ENCODE measurements at places on chromosomes 12 and 14. TPM values are rescaled to one million over a fixed set of nuclear protein-coding genes. Genes with fewer than 3 reads are reported as not detected.
A peak's percentile ranks its signal among the peaks of the same experiment; 100 is the strongest.

DNA sequence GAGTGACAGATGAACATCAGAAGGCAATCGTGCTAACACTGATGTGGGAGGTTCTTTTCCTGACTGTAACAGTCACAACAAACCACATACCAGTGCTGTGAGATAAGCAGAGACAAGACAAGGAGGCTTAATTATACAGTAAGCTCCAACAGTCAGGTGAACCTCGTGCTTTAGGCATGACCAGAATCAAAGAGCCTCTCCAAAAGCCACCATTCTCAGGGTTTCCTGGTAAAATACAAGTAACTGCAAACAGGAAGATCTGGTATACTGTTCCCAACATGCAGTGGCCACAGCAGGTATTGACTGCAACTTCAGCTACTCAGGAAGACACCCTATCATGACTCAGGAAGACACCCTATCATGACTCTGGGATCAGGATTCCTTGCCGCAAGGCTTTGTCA lies 47.3 kb upstream of the GTF2A1 start:
- no peak overlapping the region for H3K27ac ChIP-seq
- H3K27me3 ChIP-seq = no peaks in the 10 kb centered on the region
- no peak overlapping the region for H3K4me3 ChIP-seq
- no peaks in the 10 kb centered on the region for H3K4me1 ChIP-seq

Gene SERPINA5
- not detected for total RNA-seq

DNA sequence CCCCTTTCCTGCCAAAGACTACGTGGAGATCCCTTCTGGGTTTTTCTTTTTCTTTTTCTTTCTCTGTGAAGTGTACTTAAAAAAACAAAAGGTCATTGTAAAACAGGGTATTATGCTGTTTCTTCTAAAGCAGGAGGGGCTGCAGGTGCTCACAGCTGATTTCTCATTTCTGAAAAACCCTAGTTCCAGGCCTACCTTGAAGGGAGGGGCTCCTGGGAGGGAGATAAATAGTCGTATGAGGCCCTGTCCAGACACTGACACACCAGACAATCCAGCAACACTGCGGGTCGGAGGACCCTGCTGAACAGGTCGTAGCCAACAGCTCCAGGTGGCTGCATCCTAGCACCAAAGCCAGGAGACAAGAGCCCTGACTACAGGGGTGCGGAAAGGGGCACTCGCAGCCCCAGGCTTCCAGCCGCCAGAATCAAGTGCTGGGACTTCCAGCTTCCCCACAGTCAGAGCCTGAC lies 41.1 kb downstream of the PSMA6 start:
- H3K4me3 ChIP-seq = no peak overlapping the region
- H3K36me3 ChIP-seq = no peaks in the 10 kb centered on the region
- H3K27ac ChIP-seq = peak overlapping the region; percentile 85
- DNase-seq = no peak

Gene GSC
- total RNA-seq = not detected

GRCh38 chr12:47147739-47148138 lies 68.0 kb upstream of the AMIGO2 start:
- no peaks in the 10 kb centered on the region for H3K4me1 ChIP-seq
- H3K27me3 ChIP-seq = no peaks in the 10 kb centered on the region
- H3K4me3 ChIP-seq = no peak overlapping the region
- DNase-seq = no peak

- H3K27ac ChIP-seq = no peak overlapping the region
- DNase-seq = no peak
- no peaks in the 10 kb centered on the region for H3K36me3 ChIP-seq
- H3K4me3 ChIP-seq = no peak overlapping the region
- H3K27me3 ChIP-seq = no peaks in the 10 kb centered on the region
These were observed 128.2 kb upstream of the NOS1 start for GRCh38 chr12:117489671-117490070.

DNA sequence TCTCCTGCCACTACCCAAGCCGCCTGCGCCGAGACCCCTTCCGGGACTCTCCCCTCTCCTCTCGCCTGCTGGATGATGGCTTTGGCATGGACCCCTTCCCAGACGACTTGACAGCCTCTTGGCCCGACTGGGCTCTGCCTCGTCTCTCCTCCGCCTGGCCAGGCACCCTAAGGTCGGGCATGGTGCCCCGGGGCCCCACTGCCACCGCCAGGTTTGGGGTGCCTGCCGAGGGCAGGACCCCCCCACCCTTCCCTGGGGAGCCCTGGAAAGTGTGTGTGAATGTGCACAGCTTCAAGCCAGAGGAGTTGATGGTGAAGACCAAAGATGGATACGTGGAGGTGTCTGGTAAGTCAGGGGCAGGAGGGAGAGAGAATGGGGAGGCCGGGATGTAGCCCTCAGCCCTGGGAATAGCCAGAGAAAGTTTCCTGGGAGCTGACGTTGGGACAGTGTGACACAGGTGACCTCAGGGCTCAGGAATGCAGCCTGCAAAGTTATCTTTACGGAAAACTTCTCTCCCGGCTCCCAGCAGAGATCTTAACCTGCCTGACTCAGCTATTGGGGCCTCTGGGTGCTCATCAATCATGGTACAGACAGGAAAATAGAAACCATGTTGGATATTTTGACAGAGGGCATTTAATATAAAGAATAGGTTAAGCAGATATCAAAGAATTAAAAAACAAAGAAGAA lies 747 bp downstream of the HSPB8 start:
- no peaks in the 10 kb centered on the region for H3K27me3 ChIP-seq
- peak overlapping the region; percentile 31 for H3K4me3 ChIP-seq
- no peaks in the 10 kb centered on the region for H3K36me3 ChIP-seq
- H3K27ac ChIP-seq = peak overlapping the region; percentile 88

Gene E2F7
- total RNA-seq = 3.0 TPM

Gene KLHL33
- total RNA-seq = not detected

Gene SRRM4
- total RNA-seq = not detected

GRCh38 chr12:22447223-22447622 lies 97.1 kb downstream of the C2CD5 start:
- H3K4me1 ChIP-seq = no peaks in the 10 kb centered on the region
- no peaks in the 10 kb centered on the region for H3K27me3 ChIP-seq
- H3K36me3 ChIP-seq = no peaks in the 10 kb centered on the region
- no peak for DNase-seq
- H3K27ac ChIP-seq = no peak overlapping the region
- no peak overlapping the region for H3K4me3 ChIP-seq

Gene KRT75
- not detected for total RNA-seq

DNA sequence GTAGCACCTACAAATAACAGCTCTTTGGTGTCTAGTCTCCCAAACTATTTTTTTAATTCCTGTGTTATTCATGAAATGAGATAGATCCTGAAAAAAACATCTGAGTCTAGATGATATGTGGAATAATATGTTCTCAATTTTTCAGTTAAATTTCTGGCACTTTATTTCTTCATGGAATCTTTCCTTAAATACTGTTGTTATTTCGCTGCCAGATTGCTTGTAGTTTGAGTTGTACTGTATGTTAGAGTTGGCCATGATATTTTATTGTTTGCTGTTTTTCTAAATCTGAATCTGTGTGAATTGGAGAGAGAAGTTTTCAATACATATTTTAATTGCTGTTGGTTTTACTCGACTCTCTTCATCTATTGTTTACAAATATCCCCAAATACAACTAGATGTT lies 500.5 kb downstream of the EGLN3 start:
- H3K36me3 ChIP-seq = no peaks in the 10 kb centered on the region
- H3K27me3 ChIP-seq = no peaks in the 10 kb centered on the region
- no peak overlapping the region for H3K27ac ChIP-seq
- H3K4me1 ChIP-seq = no peaks in the 10 kb centered on the region
- no peak overlapping the region for H3K4me3 ChIP-seq
- no peak for DNase-seq

- H3K36me3 ChIP-seq = no peaks in the 10 kb centered on the region
- no peaks in the 10 kb centered on the region for H3K4me1 ChIP-seq
- H3K4me3 ChIP-seq = no peak overlapping the region
- no peak overlapping the region for H3K27ac ChIP-seq
- H3K27me3 ChIP-seq = no peaks in the 10 kb centered on the region
- DNase-seq = no peak
These were observed 145.7 kb upstream of the ALG10 start for GRCh38 chr12:33876618-33877017.

Gene CD163L1
- total RNA-seq = 194 TPM

DNA sequence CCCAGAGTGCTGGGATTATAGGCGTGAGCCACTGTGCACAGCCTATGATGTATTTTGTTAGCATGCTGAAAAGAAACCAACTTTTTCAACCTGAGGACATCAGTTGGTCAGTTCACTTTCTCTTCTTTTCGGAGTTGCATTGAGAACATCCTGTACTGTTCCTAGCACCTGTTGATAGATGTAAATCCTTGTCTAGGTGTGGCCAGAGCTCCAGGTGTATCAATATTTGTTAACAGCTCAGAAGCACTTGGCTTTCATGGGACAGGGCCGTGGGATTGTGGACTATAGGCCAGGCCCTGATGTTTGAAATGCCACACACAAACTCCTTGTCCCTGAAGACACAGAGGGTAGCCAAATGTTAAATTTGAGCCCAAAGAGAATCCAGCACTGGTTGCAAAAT lies 14.9 kb downstream of the HCAR2 start:
- H3K36me3 ChIP-seq = no peaks in the 10 kb centered on the region
- no peak overlapping the region for H3K4me3 ChIP-seq
- no peak for DNase-seq
- H3K27me3 ChIP-seq = no peaks in the 10 kb centered on the region
- no peak overlapping the region for H3K27ac ChIP-seq

- H3K27ac ChIP-seq = no peak overlapping the region
- H3K4me1 ChIP-seq = peaks cover 6% of the 10 kb centered on the region
- H3K36me3 ChIP-seq = no peaks in the 10 kb centered on the region
These were observed 40.2 kb upstream of the FBRSL1 start for GRCh38 chr12:132449565-132450417.

GRCh38 chr14:34036319-34036766 lies 85.5 kb upstream of the EGLN3 start:
- peak overlapping the region; percentile 84 for H3K27ac ChIP-seq
- no peak for DNase-seq
- H3K4me3 ChIP-seq = no peak overlapping the region
- no peaks in the 10 kb centered on the region for H3K36me3 ChIP-seq
- H3K27me3 ChIP-seq = no peaks in the 10 kb centered on the region
- no peaks in the 10 kb centered on the region for H3K4me1 ChIP-seq

Gene GARIN6
- not detected for total RNA-seq

Gene PZP
- not detected for total RNA-seq

GRCh38 chr12:79250960-79251755 lies 386.6 kb downstream of the SYT1 start:
- no peak overlapping the region for H3K4me3 ChIP-seq
- H3K36me3 ChIP-seq = no peaks in the 10 kb centered on the region
- no peak for DNase-seq

DNA sequence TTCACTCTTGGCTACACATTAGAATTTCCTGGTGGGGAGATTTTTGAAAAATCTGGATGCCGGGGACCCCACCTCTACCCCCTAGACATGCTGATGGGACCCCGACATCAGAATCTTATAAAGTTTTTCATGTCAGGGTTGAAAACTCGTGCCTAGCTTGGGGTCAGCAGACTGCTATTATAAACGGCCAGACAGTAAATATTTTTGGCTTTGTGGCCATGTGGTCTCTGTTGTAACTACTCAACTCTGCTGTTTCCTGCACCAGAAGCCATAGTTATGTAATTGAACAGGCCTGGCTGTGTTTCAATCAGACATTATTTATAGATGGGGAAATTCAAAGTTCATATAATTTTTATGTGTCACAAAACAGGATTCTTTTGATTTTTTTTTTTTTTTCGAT lies 41.6 kb downstream of the ACACB start:
- no peak overlapping the region for H3K4me3 ChIP-seq
- H3K27me3 ChIP-seq = no peaks in the 10 kb centered on the region
- no peak for DNase-seq

DNA sequence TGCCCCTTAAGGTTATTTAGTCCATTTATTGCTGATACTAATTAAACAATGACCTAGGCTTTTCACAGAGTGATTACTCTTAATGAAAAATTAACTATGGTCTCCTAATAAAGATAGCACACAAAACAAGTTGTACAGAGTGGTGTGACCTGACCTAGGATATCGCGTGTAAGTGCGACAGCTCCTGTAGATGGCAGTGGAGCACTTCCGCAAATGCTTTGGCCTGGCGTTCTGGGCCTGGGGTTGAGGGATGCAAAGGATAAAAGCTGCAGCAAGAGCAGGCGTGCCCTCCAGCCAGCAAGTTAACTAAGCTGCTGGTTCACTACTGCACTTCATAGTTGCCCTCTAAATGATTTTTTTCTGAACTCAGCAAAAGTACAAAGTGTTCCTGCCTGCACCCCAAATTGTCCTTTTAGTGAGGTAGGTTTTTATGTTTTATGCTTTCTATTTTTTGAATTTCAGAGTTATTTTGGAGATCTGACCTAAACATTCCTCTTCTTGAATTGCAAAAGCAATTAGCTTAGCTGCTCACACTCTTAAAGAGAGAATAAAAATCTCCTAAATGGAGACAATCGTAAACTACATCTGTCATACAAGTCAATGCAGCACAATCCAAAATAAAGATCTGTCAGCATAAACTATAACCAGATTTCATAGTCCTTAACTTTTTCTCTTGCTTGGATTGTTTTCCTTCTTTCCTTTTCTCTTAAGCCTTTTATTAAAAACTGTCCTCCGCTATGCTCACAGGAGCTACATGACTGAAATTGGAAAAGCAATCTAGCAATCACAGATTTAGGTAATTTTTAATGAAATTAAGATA lies 379.6 kb downstream of the LRIG3 start:
- no peaks in the 10 kb centered on the region for H3K36me3 ChIP-seq
- H3K4me1 ChIP-seq = no peaks in the 10 kb centered on the region
- peak; percentile 73 for DNase-seq
- H3K4me3 ChIP-seq = no peak overlapping the region

Gene SYNDIG1L
- not detected for total RNA-seq

DNA sequence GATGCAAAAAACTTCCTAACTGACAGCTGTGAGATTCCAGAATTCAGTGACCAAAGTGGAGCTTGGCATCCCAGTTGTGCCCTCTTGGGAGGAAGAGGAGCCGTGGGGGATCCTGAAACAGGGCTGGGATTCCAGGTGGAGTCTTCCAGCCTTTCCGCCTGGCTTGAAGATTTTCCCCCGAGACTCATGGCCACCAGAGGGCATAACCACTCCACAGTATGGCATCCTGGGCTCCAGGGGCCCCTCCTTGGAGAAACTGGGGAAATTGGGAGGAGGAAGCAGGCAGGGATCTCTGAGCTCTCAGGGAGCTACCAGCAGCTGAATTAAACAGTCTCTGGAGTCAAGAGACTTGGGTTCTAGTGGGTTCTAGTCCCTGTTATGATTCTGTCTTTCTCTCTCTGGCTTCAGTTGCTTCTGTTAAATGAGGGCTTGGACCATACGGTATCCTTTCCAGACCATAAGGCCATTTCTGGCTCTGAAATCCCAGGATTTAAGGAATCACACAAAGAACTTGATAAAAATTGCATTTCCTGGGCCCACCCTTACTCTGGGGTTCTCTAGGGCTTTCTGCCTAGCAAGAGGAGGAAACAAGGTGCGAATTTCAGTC lies 2.6 kb upstream of the TAMALIN start:
- H3K27ac ChIP-seq = no peak overlapping the region
- peak; percentile 33 for DNase-seq
- H3K4me1 ChIP-seq = no peaks in the 10 kb centered on the region
- no peaks in the 10 kb centered on the region for H3K36me3 ChIP-seq

Gene KERA
- total RNA-seq = not detected

Gene RBP5
- total RNA-seq = not detected
